ENCODE measurements at places on chromosomes 6 and 20.

DNA sequence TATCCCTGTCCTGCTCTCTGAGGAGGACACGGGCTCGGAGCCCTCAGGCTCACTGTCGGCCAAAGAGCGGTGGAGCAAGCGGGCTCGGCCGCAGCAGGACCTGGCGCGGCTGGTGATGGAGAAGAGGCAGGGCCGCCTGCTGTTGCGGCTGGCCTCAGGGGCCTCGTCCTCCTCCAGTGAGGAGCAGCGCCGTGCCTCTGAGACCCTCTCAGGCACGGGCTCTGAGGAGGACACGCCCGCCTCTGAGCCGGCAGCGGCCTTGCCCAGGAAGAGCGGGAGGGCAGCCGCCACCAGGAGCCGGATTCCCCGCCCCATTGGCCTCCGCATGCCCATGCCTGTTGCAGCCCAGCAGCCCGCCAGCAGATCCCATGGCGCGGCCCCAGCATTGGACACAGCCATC, 14.2 kb upstream of the SLC22A7 start:
- DNase-seq: peak; percentile 5

GRCh38 chr20:62552613-62553012, 76.8 kb upstream of the GATA5 start:
- no peak for DNase-seq

- DNase-seq: no peak
Observed at GRCh38 chr20:10761232-10761631, 87.4 kb upstream of the JAG1 start.

DNA sequence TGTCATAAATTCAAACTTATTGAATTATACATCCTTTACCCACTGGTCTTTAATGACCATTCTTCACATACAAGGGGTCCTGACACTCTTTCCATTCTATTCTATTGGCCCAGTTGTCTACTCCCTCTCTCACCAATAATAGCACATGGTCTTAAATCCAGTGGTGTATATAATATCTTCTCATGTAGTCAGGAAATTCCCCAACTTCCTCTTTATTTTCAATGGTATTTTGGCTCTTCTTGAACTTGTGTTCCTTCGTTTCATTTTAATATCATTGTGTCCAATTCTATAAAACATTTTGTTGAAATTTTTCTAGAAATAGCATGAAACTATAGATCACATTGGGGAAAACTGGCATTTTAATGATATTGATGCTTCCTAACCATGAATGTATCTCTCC, 36.8 kb downstream of the PSMB9 start:
- no peak for DNase-seq

DNA sequence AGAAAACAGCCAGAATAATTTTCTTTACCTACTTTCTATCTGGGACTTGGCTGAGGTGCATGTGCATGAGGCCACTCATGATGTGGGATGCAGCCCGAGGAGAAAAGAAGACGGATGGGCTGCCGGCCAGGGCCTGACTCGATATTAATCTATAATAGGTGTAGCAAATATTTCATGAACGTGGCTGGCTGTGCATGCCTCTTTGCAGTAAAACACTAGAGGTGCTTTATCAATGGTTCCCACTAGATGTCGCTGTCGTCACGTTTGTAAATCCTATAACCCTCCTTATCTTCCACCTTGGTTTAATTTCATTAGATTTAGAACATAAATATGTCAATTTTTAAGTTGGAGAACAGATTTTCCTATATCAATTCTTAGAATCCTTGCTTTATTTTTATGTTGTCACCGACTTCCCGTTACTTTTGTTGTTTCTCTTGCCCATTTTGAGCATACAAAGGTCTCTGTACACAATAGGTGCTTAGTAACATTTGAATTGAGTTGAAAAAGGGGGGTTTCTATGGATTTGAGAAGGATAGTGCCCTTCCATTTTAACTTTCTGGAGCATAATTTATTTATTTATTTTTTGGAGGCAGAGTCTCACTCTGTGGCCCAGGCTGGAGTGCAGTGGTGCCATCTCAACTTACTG, 19.6 kb upstream of the FERMT1 start:
- peak; percentile 26 for DNase-seq

DNA sequence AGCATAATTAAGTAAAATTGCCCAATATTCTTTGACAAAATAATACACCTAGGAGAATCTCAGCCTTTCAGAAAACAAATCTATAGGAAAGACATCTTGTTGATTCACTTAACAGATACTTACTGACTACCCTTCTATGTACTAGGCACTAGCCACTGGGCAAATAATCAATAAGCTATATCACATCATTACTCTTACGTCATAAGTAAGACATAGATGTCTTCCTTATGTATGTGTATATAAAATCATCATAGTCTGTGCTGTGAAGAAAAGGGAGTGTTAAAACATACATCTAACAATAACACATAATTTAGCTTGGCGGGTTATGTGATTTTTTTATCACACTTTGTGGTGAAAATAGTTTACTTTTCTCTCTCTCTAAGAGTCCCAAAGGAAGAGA, 733.9 kb downstream of the EYS start:
- no peak for DNase-seq

GRCh38 chr6:41294214-41294872, 7.9 kb upstream of the TREM1 start:
- no peak for DNase-seq

- DNase-seq: no peak
Observed at GRCh38 chr6:32803416-32803815, 13.4 kb downstream of the HLA-DOB start.

DNA sequence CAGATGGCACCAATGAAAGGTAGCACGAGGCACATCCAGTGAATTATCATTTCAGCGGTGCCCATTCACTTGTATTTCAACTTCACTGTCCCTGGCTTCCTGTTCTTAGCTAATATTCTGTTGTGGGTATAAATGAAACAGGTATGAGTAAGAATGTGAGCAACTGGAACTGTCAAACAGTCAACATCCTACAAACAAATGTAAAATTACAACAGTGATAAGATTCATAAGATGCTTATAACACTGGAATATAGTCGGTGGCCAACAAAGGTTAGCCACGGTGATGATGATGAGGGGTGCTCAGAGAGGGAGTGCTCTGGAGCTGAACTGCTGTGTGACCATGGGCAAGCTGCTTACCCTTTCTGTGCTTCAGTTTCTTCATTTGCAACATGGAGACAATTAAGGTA, 74.9 kb upstream of the TOX2 start:
- no peak for DNase-seq

DNA sequence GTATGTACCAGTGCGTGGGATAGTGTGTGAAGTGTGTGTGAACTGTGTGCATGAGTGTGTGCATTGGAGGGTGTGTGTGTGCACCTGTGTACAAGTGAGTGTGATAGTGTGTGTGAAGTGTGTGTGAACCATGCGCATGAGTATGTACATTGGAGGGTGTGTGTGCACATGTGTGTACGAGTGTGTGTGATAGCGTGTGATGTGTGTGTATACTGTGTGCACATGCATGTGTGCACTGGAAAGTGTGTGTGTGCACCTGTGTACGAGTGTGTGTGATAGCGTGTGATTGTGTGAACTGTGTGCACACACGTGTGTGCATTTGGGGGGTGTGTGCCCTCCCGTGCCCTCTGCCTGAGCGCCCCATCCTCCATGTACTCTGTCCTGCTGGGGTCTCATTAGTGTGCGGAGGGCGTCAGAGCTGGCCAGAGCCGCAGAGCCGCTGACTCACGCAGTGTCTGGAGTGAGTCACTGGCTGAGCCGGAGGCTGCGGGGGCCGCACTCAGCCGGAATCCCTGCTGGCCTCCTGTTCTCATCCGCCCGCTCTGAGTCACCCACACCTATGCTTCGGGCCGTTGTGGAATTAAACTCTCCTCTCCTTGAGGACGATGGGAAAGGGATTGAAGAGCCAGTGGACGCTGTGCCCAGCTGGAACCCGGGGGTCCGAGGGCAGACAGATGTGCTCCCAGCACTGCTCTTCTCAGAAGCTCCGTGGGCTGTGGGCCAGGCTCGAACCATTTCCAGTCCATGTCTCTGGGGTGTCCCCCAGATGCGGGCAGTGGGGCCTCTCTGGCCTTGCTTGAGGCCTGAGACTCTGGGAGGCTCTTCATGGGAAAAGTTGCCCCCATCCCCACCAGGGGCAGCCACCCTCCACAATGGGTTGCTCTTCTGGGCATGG, 27.3 kb upstream of the STX16 start:
- DNase-seq: no peak

- DNase-seq: no peak
Observed at GRCh38 chr20:46111028-46111835, 6.9 kb upstream of the CD40 start.

- no peak for DNase-seq
Observed at GRCh38 chr6:161547617-161548016, 273.8 kb upstream of the AGPAT4 start.

GRCh38 chr20:2108987-2109386, 7.4 kb downstream of the STK35 start:
- DNase-seq: no peak

- no peak for DNase-seq
Observed at GRCh38 chr20:63421094-63421692, 51.3 kb downstream of the KCNQ2 start.

- no peak for DNase-seq
Observed at GRCh38 chr20:23009636-23010035, 25.5 kb upstream of the SSTR4 start.

DNA sequence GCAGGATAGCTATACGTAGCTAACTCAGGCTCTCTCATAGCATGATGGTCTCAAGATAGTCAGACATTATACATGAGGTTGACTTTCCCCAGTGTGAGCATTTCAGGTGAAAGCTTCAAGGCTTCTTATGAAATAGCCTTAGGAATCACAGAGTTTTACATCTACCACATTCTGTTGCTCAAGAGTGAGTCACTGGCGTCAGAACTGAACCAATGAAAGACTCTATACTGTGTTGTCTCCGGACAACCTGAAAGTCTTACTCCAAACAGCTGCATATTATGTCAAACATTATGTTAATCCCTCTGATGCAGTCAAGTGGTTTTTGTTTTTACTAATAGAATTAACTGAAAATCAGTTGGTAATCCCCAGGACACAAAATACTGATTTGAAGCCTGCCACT, 79.8 kb upstream of the TRDN start:
- no peak for DNase-seq

GRCh38 chr6:139982652-139983295, 608.3 kb upstream of the CITED2 start:
- DNase-seq: no peak

- peak; percentile 26 for DNase-seq
Observed at GRCh38 chr6:129936329-129937165, 75.4 kb upstream of the TMEM244 start.

DNA sequence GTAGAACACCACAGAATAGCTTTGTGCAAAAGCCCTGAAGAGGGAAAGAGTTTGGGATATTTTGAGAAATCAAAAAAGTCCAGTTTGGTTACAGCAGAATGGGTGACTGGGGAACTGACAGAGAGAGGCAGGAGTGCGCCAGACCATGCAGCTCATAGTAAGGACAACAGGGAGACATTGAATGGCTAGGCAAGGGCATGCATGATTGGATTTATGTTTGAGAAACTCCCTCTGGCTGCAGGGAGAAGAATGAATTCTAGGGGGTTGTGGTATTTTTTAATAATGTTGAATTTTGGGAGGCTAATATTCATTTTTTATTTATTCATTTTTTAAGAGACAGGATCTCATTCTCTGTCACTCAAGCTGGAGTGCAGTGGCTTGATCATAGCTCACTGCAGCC, 49.9 kb downstream of the TGM2 start:
- no peak for DNase-seq

DNA sequence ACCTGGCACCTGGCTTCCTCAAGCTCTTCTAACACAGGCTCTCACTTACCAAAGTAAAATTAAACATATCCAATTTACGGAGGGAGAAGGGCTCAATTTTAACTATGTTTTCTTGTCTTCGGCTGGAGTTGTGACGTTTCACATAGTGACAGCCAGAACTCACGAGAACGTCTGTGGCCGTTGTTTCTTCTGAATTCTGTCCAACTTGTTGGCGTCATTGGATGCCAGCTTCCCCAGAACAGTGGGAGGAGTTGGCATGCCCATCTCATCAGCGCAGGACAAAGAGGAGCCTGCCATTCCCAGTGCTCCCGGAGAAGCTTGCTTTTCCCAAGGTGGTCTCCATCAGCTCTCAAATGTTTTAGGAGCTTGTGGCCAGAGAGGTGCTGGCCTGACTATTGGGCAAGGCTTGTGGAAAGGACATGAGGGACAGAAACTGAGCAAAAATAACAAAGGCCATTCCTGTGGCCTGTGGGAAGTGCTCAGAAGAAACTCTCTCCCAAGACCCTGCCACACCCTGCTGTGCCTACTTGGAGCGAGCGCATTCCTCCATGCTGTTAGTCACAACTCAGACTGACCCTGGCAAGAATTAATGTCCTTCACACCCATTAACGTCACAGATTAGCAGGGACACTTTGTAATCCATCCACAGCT, 265.4 kb upstream of the CDH4 start:
- DNase-seq: peak; percentile 68

- DNase-seq: no peak
Observed at GRCh38 chr6:8079126-8079525, 14.9 kb upstream of the BLOC1S5 start.

- DNase-seq: peak; percentile 58
Observed at GRCh38 chr6:158818581-158819212, 471 bp downstream of the EZR start.

- DNase-seq: no peak
Observed at GRCh38 chr6:136069119-136069518, 181.0 kb downstream of the MTFR2 start.

DNA sequence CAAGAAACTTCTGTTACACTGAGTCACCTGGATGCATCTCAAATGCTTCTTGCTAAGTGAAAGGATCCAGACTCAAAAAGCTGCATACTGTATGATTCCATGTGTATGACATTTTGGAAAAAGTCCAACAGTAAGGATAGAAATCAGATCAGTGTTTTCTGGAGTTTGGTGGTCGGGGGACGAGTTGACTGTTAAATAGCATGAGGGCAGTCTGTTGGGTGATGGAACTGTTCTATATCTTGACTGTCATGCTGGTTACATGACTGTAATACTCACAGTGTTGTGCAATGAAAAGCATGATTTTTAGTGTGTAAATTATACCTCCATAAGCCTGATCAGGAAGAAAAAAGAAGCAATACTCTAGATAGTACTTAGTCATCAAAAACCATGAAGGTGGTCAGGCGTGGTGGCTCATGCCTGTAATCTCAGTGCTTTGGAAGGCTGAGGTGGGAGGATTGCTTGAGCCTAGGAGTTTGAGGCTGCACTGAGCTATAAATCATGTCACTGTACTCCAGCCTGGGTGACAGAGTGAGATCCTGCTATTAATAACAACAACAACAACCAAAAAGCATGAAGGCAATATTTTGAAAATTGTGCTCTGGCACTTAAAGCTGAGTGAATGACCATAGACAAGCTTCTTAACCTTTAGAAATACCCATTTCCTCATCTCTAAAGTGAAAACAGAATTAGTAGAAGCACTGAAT, 30.5 kb upstream of the SASH1 start:
- DNase-seq: no peak

DNA sequence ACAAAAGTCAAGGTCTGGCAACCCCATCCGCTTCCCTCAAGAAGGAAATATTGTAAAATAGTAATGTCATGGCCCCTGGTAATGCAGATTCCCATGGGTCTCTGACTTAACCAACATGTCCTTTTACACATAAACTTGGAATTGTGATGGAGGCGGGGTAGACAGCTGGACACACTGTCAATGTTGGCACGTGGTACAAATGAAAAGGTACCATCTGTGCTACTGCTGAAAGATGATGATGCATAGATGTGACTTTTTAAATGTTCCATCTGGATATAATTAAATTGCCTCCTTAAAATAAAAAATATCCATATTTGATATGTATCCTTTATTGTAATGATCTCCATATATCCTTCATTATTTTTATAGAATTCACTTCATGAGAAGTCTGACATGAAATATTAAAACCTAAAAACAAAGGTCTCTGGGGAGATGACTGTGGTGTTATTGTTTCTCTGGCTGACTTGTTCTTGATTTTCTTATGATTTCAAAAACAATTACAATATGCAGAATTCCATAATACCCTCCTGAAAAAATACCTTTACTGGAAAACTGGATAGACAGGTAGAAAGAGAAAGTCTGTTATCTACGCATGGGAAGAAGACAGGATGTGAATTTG, 104.5 kb downstream of the MKKS start:
- no peak for DNase-seq

Data from NCI-H774 (cell line).